ENCODE measurements at places on chromosomes 12 and 14.

DNA sequence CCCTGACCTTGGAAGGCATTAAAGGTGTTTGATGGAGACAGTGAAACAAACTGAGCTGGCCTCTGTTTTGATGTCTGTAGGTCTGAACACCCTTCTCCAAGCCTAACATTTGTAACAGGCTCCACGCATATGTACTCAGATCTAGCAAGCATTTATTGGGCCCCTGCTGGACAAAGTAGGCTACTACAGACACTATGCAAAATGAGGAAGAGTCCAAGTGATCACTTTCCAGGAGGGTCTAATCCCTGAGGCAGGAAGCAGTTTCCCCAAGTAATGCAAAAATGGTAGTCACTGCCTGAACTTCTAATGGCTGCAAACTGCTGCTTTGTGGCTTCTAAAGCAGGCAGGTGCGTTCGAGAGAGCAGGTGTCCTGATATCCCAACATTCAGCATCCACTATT, 405.8 kb downstream of the MED13L start:
- peak; percentile 25 for DNase-seq

DNA sequence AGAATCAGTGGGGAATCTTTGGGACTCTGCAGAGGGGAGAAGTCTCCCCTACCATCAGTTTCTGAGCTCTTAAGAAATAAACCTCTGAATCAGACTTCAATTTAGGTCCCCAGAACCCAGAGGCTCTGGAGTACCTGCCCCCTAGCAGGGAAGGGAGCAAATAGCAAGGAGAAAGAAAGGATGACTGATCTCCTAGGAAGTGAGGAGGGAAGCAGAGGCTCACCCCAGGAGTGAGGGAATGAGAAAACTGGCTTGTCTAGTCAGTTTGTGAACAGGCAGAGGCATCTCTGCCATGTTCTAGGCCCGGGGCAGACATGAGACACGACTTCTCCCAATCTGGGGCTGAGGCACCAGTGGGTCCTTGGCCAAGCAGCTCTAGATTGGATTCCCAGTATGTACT, 24.3 kb upstream of the SMUG1 start:
- DNase-seq: no peak

DNA sequence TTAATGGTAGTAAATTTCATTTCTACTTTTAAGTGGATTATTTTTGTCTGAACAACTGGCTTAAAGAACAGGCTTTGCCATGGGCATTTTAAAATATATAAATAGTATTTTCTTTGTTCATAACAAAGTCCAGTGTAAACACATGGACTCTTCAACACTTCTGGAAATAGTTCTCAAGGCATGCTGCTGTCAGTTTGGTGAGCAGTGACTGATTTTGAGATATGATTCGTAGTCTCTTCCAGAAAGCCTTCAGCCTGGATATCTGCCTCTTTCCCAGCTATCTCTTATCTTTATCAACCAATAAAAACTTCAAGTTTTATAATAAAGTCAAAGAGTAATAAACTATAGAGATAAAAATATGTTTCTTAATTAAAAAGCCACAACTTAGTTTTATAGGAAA, 110.7 kb downstream of the NAV3 start:
- DNase-seq: no peak

GRCh38 chr14:39784461-39784860, 352.2 kb upstream of the FBXO33 start:
- DNase-seq: no peak

DNA sequence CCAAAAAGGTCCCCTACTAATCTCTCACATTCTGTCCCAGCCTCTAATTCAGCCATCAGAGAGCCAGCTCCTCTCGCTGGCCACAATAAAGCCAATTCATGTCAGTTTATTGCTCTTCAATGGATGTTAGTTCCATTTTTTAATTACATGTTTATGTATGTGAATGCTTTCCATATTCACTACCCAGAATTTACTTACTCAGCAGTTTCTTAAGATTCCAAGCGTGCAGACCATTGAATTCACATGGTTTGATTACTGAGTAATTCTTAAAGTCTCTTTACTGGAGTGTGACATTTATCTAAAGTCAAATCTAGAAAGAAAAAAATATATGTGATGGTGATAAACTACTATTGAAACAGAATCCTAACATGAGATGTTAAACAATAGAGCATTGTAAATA, 102.2 kb downstream of the LLPH start:
- DNase-seq: no peak

GRCh38 chr12:90936230-90937005, 18.6 kb downstream of the CCER1 start:
- no peak for DNase-seq

GRCh38 chr12:106137530-106138356, 1.0 kb downstream of the NUAK1 start:
- no peak for DNase-seq

DNA sequence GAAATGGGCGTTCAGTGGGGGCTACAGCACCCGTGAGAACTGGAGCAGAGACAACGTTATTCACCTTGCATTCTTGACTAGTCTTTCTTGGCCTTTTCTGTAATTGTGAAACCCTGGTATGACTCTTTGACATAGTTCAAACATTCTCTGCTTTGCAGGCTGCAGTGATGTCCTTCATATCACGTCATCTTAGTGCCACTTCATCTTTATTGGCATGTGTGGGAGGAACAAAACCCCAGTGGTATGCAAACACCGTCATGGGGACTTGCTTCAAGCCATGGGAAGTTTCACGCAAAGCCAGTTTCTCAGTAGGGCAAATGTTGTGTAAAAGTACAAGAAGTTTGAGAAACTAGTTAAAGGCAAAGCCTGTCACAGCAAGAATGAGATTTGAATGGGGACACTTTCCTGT, 20.2 kb upstream of the DUSP16 start:
- peak; percentile 73 for DNase-seq

GRCh38 chr12:67449591-67450052, 180.5 kb downstream of the CAND1 start:
- DNase-seq: peak; percentile 32

DNA sequence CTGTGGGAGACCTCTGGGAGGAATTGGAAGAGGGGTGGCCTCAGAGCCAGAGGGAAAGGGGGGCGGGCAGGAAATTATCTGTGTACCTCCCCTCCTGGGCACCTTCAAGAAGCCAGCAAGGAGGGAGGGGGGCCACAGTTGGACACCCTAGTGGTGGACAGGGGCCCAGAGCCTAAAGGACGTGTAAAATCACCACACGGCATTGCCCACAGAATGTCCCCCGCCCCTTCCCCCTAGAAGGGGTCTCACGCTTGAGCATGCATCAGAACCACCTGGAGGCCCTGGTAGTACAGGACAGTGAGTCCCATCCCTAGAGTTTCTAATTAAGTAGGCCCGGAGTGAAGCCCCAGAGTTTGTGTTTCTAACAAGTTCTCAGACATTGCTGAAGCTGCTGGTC, 8.2 kb downstream of the ENDOU start:
- DNase-seq: no peak

DNA sequence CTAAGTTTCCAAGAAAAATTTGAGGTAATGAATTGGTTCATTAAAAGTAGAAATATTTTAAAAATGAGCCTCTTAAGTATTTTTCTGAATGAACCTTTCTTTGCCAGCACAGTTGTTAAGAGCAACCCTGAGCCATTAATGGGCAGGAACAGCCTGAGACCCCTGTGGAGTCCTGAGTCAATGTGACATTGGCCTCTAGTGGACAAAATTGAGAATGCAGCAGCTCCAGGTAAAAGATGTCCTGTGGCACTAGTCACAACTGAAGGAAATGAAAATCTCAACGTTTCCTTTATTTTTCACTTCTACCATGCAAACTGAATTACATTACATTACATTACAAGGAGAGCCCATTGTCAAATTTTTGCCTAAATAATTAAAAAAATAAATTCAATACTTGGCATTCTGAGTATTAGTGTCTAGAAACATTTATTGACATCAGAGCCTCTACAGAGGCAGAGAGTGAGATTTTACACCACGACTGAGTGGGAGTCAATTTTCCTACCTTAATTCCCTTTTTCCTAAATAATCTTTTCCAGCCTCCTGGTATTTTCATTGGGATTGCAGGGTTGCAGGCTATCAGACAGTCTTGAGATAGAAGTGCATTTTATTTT, 135.7 kb downstream of the PPM1H start:
- peak; percentile 70 for DNase-seq

DNA sequence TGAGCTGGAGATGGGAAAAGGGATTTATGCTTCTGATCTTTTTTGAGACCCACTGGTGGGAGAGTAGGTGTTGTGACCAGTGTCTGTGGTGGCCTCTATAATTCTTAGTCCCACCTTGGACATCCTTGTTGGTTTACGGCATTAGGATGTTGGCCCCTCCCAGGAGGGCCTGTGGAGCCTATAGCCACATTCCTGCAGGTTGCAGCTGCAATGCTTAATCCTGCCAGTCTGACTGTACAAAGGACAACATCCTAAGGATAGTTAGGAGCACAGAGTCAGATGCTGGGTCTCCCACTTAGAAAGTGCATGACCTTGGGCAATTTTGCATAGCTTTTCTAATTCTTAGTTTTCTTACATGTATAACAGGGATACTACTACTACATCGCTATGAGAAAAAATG, 150.9 kb upstream of the SLC38A2 start:
- no peak for DNase-seq

GRCh38 chr12:109085590-109085989, 7.7 kb downstream of the ALKBH2 start:
- DNase-seq: no peak

GRCh38 chr12:30757316-30757715, 2.6 kb upstream of the CAPRIN2 start:
- DNase-seq: no peak

DNA sequence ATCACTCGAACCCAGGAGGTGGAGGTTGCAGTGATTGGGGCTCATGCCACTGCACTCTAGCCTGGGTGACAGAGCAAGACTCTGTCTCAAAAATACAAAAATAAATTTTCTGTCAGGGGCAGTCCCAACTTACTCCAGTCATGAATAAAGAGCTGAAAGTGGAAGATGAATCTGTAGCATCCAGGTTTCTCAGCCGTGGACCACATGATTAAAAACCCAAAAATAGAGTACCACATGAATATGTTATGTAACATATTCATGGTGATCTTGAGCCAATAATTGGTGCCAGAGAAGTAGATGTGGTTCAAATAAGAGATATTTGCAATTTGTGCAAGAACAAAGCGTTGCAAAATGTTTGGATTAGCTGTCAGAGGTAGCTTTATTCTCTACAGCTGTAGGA, 23.1 kb downstream of the SPIC start:
- no peak for DNase-seq

- DNase-seq: peak; percentile 69
These were observed 175.2 kb upstream of the BCL2L14 start for GRCh38 chr12:11895421-11896078.

DNA sequence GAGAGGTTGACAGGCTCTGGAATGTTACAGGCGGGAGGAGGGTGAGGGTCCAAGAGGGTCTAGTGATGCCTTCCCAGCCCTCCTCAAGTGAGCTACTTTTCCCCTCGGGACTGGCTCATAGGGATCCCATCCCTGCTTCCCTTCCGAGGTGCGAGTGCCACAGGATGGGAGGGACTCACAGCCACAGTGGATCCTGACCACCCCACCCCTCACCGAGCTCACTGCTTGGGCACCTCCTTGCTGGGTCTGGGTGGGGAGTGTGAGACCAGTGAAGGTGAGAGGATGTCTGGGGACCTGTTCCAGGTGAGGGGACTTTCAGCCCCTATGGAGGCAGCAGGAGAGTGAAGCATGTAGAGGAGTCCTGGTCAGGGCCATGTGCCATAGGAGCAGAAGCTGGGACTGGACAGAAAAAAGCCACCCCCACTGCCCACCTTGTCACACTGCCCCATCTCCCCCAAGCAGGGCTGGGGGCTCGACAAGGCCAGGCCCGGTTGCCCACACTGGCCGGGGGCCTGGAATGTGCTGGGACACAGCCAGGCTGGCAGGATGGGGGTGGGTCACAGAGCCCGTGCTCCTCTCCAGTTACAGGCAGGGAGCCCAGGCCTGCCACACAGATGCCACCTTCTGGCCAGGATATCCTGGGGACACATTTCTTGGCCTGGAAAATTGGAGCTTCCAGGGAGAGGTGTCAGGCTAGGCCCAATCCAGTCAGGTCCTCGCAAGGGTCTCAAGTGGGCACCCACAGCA, 1.7 kb upstream of the TNS2 start:
- DNase-seq: no peak

GRCh38 chr12:45184147-45184963, 31.5 kb upstream of the ANO6 start:
- peak; percentile 67 for DNase-seq

DNA sequence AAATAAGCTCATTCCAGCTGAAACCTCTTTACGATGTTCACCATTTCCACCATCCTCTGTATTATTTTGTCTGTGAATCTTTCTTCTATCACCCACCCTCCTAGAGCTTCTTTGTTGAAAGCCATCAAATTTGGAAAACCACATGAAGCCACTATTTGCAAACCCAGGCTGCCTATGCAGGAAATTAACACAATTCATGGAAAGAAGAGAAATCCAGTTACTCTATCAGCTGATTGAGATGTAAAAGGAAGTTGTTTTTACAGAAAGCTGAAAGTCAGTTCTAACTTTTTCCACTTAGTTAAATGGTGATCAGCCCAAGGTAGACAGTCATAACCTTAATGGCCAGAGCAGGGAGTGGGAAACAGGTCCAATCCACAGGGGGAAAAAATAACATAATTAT, 6.6 kb downstream of the RHOJ start:
- DNase-seq: no peak

DNA sequence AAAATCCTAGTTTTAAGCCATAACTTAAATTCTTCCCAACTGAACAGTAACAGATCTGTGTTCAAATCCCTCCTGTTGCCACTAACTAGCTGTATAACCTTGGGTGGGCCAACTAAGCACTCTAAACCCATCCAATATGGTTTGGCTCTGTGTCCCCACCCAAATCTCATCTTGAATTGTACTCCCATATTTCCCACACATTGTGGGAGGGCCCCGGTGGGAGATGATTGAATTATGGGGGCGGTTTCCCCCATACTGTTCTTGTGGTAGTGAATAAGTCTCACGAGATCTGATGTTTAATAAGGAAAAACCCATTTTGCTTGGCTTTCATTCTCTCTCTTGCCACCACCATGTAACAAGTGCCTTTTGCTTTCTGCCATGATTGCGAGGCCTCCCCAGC, 1.2 kb upstream of the KRT4 start:
- DNase-seq: no peak

- no peak for DNase-seq
These were observed 58.3 kb downstream of the C12orf56 start for GRCh38 chr12:64332296-64332695.

DNA sequence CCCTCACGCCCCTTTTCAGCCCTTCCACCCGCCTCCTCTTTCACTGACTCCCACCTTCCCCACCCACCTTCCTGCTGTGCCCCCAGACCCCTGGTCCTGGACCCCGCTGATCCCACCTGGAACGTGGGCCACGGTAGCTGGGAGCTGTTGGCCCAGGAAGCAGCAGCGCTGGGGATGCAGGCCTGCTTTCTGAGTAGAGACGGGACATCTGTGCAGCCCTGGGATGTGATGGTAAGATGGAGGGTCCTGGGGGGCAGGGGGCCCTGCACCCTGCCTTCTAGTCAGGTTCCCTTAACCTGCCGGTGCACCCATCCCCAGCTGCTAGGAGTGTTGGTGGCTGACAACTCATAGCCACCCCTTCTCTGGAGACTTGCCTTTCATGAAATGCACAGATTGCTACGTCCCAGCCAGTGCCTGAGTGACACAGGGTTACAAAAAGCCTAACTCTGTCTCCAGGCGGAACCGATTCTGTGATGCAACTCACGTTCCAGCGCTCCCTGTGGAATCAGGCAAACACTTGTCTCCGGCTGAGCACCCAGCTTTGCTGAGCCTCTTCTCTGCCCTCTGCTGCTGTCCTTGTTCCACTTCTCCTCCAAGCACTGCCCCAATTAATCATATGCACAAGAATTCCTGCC, 15.0 kb upstream of the OAS2 start:
- DNase-seq: no peak
